Spleen (tissue), 13 donors: ENCODE measurements at places on chromosomes 11 and 22. TPM values are rescaled to one million over a fixed set of nuclear protein-coding genes. Genes with fewer than 3 reads are reported as not detected.

DNA sequence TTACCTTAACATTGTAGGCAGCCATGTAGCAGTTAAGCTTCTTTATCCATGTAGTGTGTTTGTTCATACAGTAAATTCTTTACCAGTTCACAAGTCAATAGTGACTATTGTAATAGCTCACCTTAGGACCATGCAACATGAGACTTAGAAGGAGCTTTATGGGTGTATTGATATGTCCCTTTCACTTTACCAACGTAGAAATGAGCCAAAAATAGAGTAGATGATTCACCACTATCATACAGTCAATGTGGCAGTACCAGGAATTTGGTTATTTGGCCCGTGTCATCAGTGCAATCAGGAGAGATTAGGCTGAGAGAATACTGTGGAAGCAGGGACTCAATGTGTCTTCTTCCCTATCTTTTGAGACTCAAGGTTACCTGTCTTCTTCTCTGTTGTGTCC, 4.7 kb downstream of the ZDHHC13 start:
- H3K27ac ChIP-seq, result no peak overlapping the region
- no peak overlapping the region for H3K4me3 ChIP-seq
- H3K36me3 ChIP-seq, result peaks cover 16% of the 10 kb centered on the region
- DNase-seq, result no peak
- no peaks in the 10 kb centered on the region for H3K27me3 ChIP-seq
- peaks cover 46% of the 10 kb centered on the region for H3K4me1 ChIP-seq

Gene DDX25
- not detected for total RNA-seq

Gene SMIM35
- total RNA-seq, result 0.97 TPM

- DNase-seq, result no peak
- H3K4me3 ChIP-seq, result no peak overlapping the region
- H3K27ac ChIP-seq, result no peak overlapping the region
- no peaks in the 10 kb centered on the region for H3K4me1 ChIP-seq
- H3K27me3 ChIP-seq, result no peaks in the 10 kb centered on the region
Measured at GRCh38 chr11:115665958-115666357, 161.7 kb upstream of the CADM1 start.

GRCh38 chr11:59771605-59772004, 16.4 kb downstream of the STX3 start:
- no peaks in the 10 kb centered on the region for H3K36me3 ChIP-seq
- no peak overlapping the region for H3K4me3 ChIP-seq
- H3K27me3 ChIP-seq, result no peaks in the 10 kb centered on the region
- H3K4me1 ChIP-seq, result peaks cover 41% of the 10 kb centered on the region
- no peak for DNase-seq

GRCh38 chr22:44661659-44662569, 40.1 kb upstream of the PRR5 start:
- no peaks in the 10 kb centered on the region for H3K36me3 ChIP-seq
- no peak overlapping the region for H3K27ac ChIP-seq
- no peaks in the 10 kb centered on the region for H3K27me3 ChIP-seq

- no peak overlapping the region for H3K27ac ChIP-seq
- no peak for DNase-seq
- no peak overlapping the region for H3K4me3 ChIP-seq
Measured at GRCh38 chr22:45905924-45906865, 70.8 kb downstream of the WNT7B start.

- no peak overlapping the region for H3K4me3 ChIP-seq
- no peak overlapping the region for H3K27ac ChIP-seq
- no peaks in the 10 kb centered on the region for H3K4me1 ChIP-seq
- no peaks in the 10 kb centered on the region for H3K36me3 ChIP-seq
Measured at GRCh38 chr22:44387486-44387885, 74.7 kb upstream of the SHISAL1 start.

Gene CTTN
- 149 TPM for total RNA-seq

- no peak overlapping the region for H3K4me3 ChIP-seq
- no peaks in the 10 kb centered on the region for H3K27me3 ChIP-seq
- H3K36me3 ChIP-seq, result no peaks in the 10 kb centered on the region
- no peaks in the 10 kb centered on the region for H3K4me1 ChIP-seq
- H3K27ac ChIP-seq, result no peak overlapping the region
Measured at GRCh38 chr11:11701070-11701469, 79.3 kb upstream of the GALNT18 start.

DNA sequence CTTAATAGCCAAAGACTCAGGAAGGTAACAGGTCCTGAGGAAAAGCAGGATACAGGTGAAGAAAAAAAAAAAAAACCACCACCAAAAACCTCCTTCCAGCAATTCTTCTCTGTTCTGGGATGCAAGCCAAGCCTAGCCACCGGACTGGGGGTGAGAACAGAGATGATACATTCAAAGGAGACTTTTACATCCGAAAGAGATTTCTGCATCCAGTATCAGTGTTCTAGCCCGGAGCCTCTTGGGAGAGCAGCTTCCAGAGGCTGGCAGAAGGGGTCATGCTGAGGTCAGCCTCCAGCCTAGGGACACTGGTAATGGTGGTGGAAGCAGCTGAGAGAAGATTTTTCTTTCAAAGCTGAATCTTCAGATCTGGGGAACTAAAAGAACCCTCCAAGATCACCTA, 76.2 kb downstream of the KCNC1 start:
- H3K36me3 ChIP-seq, result no peaks in the 10 kb centered on the region
- no peak for DNase-seq
- H3K27me3 ChIP-seq, result no peaks in the 10 kb centered on the region
- no peaks in the 10 kb centered on the region for H3K4me1 ChIP-seq

GRCh38 chr11:66408488-66409214, 12.2 kb upstream of the NPAS4 start:
- no peak overlapping the region for H3K27ac ChIP-seq
- peaks cover 8% of the 10 kb centered on the region for H3K4me1 ChIP-seq
- peak; percentile 97 for DNase-seq
- H3K4me3 ChIP-seq, result peak overlapping the region; percentile 3

- no peaks in the 10 kb centered on the region for H3K4me1 ChIP-seq
- no peak for DNase-seq
- no peak overlapping the region for H3K27ac ChIP-seq
- no peaks in the 10 kb centered on the region for H3K27me3 ChIP-seq
Measured at GRCh38 chr11:32487270-32487669, 51.9 kb upstream of the WT1 start.

DNA sequence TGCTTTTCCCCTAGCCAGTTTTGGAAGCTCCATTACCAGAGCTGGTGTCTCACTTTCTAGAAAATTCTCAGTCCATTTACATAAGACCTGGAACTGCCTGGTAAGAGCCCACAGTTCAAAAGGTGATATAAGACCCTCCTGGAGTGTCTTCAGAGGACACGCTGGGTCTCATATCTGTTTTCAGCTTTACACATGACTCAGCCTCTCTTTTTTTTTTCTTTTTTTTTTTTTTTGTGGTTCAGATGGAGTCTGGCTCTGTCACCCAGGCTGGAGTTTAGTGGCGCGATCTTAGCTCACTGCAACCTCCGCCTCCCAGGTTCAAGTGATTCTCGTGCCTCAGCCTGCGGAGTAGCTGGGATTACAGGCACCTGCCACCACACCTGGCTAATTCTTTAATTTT, 30.7 kb downstream of the WEE1 start:
- DNase-seq, result no peak
- H3K4me3 ChIP-seq, result no peak overlapping the region
- no peak overlapping the region for H3K27ac ChIP-seq

DNA sequence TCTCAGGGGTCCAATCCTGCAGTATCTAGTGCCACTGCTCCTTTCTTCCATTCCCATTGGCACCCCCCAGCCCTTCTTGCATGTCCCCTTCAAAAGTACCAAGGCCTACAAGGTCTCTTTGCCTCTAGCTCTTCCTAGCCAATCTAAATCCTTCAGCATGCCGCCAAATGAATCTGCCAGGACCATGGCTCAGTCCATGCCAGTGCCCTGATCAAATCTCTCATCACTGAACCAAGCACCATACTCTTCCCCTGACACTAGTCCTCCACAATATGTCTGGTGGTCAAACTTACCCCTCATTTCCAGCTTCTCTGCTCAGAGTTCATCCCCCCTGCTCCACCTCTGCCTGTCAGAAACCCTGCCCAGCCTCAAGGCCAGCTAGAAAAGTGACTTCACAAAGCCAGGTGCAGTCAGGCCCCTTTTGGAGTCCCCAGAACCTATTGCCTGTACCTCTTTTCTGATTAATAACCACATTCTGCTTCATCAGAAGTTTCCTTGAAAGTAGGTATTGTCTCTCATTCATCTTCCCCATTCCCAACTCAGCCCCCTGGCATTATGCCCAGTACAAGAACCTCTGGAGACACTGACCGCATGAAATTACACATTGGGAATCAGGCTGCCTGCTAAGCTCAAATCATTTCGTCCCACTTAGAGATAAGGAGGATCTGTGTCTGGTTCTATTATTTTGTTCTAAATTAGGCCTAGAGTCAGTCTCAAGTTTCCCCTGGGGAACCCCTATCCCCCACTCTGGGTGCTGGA, 11.4 kb downstream of the FEN1 start:
- H3K4me3 ChIP-seq, result no peak overlapping the region
- peak; percentile 29 for DNase-seq
- H3K36me3 ChIP-seq, result peaks cover 13% of the 10 kb centered on the region
- no peaks in the 10 kb centered on the region for H3K4me1 ChIP-seq
- H3K27me3 ChIP-seq, result no peaks in the 10 kb centered on the region

GRCh38 chr11:103700622-103701021, 335.8 kb upstream of the DDI1 start:
- H3K27me3 ChIP-seq, result no peaks in the 10 kb centered on the region
- no peak overlapping the region for H3K27ac ChIP-seq
- H3K4me3 ChIP-seq, result no peak overlapping the region
- DNase-seq, result no peak
- H3K4me1 ChIP-seq, result no peaks in the 10 kb centered on the region

GRCh38 chr11:118572981-118573550, 857 bp downstream of the ARCN1 start:
- DNase-seq, result no peak
- peaks cover 20% of the 10 kb centered on the region for H3K36me3 ChIP-seq
- peaks cover 52% of the 10 kb centered on the region for H3K4me1 ChIP-seq
- H3K27ac ChIP-seq, result peak overlapping the region; percentile 99
- no peaks in the 10 kb centered on the region for H3K27me3 ChIP-seq
- H3K4me3 ChIP-seq, result peak overlapping the region; percentile 95

GRCh38 chr11:91163619-91164451, 941.0 kb upstream of the CHORDC1 start:
- no peak overlapping the region for H3K27ac ChIP-seq
- no peaks in the 10 kb centered on the region for H3K36me3 ChIP-seq
- no peaks in the 10 kb centered on the region for H3K4me1 ChIP-seq
- H3K27me3 ChIP-seq, result no peaks in the 10 kb centered on the region
- no peak overlapping the region for H3K4me3 ChIP-seq
- no peak for DNase-seq

- H3K36me3 ChIP-seq, result no peaks in the 10 kb centered on the region
- H3K27me3 ChIP-seq, result no peaks in the 10 kb centered on the region
- H3K27ac ChIP-seq, result no peak overlapping the region
- no peaks in the 10 kb centered on the region for H3K4me1 ChIP-seq
Measured at GRCh38 chr11:105577641-105578040, 32.2 kb upstream of the GRIA4 start.

GRCh38 chr22:38202437-38203089, 769 bp downstream of the MAFF start:
- peak; percentile 93 for DNase-seq
- peak overlapping the region; percentile 95 for H3K27ac ChIP-seq
- peaks cover 42% of the 10 kb centered on the region for H3K4me1 ChIP-seq
- H3K36me3 ChIP-seq, result no peaks in the 10 kb centered on the region
- H3K4me3 ChIP-seq, result peak overlapping the region; percentile 71
- no peaks in the 10 kb centered on the region for H3K27me3 ChIP-seq

GRCh38 chr11:125514336-125515101, 18.5 kb upstream of the FEZ1 start:
- DNase-seq, result no peak
- H3K27me3 ChIP-seq, result no peaks in the 10 kb centered on the region
- H3K4me1 ChIP-seq, result peaks cover 20% of the 10 kb centered on the region
- no peak overlapping the region for H3K27ac ChIP-seq

DNA sequence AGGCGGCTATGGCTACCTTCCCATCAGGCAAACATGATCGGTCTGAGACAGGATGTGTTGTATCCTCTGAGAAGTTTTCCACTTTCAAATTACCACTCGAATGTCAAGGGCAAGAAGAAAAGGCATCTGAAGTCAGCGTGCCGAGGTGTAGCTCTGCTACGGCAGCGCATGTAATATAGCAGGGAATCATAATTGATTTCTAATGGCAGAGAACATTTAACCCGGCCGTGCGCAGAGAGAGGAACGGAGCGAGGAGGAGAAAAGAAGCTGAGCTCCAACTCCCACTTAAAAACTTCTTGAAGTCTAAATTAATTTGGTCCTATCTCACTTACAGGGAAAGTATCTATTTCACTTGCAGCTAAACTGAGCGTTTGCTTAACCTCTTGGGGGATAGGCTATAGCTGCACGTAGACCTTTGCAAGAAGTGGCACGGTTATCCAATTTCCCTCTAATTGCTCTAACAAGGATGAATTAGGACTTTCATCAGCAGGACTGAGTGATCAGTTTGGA, 137.3 kb upstream of the KIRREL3 start:
- no peaks in the 10 kb centered on the region for H3K27me3 ChIP-seq
- H3K4me3 ChIP-seq, result no peak overlapping the region

- no peak overlapping the region for H3K27ac ChIP-seq
- DNase-seq, result no peak
- H3K36me3 ChIP-seq, result no peaks in the 10 kb centered on the region
- no peaks in the 10 kb centered on the region for H3K27me3 ChIP-seq
Measured at GRCh38 chr11:91906871-91907624, 317.6 kb upstream of the FAT3 start.

DNA sequence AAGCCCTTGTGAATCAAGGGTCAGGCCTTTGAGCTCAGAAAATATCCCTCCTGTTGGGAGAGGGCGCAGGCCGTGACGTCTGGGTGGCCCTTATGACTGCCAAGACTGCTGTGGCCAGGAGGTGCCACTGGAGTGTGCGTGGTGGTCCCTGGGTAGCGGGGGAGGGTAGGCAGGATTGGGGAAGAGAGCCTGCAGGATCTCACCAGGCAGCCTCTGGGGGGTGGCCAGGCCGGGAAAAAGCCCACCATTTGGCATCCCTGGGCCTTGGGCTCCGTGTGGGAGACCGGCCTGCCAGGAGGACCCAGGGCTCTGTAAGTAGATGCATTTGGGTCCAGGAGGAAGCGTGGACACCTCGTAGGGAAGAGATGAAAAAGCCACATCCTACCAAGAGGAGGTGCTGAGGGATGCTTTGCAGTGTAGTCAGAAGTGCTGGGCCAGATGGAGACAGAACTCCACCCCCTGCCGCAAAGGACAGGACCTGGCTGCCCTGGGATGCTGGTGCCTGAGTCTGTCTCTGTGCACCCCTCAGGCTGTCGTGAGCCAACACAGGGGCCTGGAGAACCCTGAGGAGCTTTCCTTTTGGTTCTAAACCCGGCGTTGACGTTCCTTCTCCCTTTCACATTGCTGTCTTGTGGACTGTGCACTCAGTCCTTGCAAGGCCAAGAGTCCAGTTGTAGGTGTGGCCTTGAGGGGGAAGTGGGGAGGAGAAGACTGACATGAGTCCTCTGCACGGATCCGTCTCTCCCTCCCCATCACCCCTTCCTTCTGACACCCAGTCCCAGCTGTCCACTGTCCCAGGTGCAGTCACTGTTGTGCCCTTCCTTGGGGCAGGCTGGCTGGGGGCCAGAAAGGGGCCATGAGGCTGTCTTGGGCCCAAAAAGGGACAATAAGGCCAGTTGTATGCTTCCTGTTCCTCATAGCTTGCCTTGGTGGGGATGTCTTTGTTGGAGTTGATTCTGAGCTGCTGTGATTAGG, 12.7 kb upstream of the MIEF1 start:
- H3K4me3 ChIP-seq, result no peak overlapping the region
- H3K27me3 ChIP-seq, result no peaks in the 10 kb centered on the region
- peaks cover 29% of the 10 kb centered on the region for H3K4me1 ChIP-seq
- no peak overlapping the region for H3K27ac ChIP-seq
- DNase-seq, result no peak
- H3K36me3 ChIP-seq, result peaks cover 15% of the 10 kb centered on the region
